ENCODE measurements at places on chromosomes 5 and 9. TPM values are rescaled to one million over a fixed set of nuclear protein-coding genes. Genes with fewer than 3 reads are reported as not detected.
A peak's percentile ranks its signal among the peaks of the same experiment; 100 is the strongest.

DNA sequence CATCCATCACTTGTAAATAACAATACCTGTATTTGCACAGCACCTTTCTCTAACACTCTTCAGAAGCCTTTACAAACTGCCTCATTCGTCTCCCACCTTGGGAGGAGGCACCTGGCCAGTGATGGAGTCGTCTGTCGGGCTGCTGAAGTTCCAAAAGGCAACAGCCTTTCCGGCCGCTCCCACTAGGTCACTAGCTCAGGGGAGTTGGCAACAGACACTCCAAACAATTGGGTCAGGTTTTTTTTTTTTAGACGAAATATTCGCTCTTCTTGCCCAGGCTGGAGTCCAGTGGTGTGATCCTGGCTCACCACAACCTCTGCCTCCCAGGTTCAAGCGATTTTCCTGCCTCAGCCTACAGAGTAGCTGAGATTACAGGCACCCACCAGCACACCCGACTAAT lies 4.0 kb downstream of the DAP start:
- DNase-seq = no peak

- DNase-seq = no peak
Measured at GRCh38 chr5:5650242-5650641, 227.8 kb downstream of the ICE1 start.

DNA sequence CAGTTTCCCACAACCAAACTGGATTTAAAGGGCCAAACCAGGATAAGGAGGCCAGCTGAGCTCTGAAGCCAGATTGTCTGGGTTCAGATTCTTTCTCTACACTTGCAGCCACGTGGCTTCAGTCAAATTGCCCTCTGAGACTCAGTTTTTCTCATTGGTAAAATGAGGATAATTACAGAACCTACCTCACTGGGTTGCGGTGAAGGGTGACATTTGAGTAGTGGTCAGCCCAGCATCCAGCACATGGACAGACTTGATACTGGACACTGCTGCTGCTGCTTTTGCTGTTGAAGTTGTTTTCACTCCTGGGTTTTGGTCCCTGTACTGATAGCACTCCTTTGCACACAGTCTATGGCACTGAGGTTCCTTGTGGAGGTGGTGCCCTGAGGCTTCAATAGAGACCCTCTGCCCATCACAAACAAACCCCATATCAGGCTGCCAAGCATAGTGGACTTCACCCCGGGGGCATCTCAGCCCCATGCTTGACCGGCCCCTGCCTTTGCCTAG lies 25.7 kb upstream of the CDKN2AIPNL start:
- DNase-seq = no peak

DNA sequence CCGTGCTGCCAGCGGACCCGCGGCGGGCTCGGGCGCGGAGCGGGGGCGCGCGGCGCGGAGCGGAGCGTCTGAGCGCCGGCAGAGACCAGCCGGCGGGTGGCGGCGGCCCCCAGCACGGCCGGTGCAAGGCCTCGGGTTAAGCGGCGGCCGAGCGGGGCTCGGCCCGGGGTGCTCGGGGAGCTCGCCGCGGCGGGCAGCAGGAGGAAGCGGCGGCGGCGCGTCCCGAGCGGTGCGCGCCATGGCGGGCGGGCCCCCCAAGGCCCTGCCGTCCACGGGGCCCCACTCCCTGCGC lies 150 bp downstream of the SNX30 start:
- DNase-seq = no peak

DNA sequence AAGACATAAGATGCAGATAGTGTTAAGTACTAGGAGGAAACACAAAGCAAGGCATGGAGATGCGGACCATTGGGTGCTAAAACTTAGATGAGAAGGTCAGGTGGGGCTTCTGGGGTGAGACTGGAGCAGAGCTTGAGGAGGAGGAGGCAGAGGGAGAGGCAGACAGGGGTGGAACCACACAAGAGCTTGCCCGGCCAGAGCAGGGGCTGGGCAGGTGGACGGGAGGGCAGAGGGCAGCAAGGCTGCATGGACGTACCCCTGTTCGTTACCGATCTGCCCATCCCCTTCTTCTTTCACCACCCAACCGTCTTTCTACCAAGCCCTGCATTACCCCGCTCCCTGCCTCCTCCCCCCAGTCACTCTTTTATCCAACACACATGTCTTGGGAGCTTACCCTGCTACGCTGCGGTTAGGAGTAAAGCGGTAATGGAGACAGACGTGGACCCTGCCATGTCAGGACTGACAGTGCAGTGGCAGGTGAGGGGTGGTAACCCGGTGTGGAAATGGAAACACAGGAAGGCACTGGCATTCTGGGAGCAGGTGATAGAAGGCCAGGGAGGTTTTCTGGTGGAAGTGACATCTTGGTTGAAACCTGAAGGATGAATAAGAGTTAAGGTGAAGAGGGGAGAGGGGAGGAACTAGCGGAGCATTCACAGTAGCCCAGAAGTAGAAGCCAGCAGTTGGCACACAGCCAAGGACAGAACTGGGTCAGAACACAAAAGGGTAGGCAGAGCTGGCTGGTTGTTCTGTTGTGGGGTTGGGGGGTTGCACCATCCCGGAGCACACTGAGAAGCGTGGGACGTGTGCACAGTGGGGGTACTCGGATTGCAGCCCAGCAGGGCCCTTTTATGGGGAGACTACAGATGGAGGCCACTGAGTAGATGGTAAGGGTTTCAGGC lies 167.2 kb downstream of the CACNA1B start:
- no peak for DNase-seq

DNA sequence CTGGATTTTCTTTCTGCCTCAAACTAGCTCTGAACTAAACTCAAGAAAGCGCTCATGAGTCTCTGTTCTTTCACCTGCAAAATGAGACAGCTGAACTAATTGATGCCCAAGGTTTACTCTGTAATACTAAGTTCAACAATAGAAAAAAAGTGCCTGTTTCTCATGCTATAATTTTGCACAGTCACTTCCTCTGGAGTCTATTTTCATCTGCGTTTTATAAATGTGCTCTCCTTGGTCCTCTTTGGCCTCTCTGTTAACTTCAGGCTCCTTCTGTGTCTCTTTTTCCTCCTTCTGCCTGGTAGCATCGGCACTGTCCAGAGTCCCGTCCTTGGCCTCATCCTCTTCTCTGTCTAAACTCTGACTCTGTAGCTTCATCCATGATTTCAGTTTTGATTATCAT lies 311.9 kb upstream of the TLE4 start:
- DNase-seq = no peak

GRCh38 chr5:127840198-127840524 lies 137.0 kb downstream of the CCDC192 start:
- DNase-seq = no peak

DNA sequence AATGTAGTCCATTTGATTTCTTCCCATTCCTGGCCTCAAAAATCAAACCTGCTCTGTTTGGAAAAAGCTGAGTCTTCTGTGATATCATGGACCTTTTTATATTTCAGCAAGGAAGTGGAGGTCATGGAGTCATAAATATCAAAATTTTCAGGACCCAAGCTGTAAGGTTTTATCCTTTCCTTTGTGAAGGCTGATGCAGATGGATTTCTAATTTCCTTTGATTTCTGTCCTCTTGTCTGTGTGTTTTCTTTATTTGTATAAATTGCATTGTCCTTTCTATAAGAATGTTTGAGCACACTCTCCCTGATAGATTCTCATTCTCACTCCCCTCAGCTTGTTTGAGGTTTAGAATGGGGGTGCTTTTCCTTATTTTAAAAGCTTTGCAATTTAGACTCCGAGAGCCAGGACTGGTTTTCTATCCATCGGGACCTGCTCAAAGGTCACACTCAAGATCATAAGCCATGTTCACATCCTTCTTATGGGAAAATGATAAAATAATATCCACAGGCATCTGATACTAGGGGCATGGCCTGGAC lies 127.4 kb upstream of the TMEM161B start:
- DNase-seq = no peak

GRCh38 chr9:89536145-89536574 lies 38.2 kb upstream of the SEMA4D start:
- no peak for DNase-seq

DNA sequence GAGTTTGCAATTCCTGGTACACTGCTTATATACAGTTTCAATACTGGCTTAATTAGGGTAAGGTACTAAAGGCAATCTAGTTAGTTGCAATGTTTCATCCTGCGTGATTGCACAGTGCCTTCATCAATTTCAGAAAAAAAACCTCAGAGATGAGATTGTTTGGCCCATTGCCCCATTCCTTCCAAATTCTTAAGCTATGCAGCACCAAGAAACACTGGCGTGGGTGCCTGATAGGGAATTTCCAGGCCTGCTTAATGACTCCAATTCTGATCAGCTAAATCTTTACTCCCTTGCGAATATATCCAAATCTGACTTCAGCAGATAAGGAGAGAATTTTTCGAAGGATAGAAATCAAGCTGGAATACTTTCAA lies 35.9 kb upstream of the GAS1 start:
- DNase-seq = no peak

GRCh38 chr5:163619951-163620350 lies 114.5 kb downstream of the MAT2B start:
- no peak for DNase-seq

DNA sequence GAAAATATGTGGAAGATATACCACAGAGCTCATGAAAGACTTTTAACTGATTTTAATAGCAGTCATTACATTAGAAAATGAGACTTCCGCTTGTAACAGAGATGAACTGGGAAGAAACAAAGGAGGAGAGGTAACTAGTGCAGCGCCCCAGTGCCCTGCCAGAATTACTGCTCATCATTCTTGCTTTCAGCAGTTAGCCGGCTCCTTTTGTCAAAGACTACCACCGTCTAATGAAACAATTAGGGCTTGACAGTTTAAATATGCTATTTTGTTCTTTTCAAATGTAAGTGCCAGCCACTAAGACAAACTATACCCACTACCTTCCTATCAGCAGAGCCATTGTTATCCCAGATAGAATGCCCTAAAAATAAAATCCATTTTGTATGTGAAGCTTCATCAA lies 328.4 kb downstream of the EFNA5 start:
- no peak for DNase-seq

DNA sequence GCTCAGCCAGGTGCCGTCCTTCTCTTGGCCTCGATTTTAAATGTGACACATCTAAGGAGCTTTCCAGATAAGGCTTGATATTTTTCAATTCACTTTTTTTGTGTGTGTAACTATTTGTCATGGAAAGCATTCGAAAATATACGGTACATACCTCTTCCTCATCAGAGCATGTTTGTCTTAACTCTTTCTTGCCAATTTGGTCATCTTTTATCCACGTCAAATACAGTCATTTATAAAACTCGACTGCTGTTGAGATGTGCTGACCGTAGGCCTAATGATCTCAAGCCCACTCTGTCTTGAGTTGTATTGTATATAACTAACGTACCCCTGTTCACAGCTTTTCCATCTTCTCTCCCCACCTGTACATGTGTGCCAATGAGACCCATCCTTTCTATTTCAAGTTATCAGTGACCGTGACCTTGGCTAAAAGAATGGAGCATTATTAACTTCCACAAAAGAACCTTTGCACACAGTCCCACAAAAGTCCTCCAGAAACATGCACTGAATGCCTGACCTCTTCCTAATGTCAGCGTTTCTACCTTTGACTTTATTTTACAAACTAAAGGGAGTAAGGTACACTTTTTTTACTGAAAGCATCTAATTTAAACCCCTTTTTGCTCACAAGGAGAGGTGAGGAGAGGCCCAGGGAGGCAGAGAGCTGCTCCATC lies 61.6 kb downstream of the IPPK start:
- DNase-seq = no peak

DNA sequence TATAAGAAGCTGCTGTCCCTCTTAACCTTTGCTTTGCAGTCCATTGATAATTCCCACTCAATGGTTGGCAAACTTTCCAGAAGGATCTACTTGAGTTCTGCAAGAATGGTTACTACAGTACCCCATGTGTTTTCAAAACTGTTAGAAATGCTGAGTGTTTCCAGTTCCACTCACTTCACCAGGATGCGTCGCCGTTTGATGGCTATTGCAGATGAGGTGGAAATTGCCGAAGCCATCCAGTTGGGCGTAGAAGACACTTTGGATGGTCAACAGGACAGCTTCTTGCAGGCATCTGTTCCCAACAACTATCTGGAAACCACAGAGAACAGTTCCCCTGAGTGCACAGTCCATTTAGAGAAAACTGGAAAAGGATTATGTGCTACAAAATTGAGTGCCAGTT lies 27.8 kb upstream of the SETD9 start:
- no peak for DNase-seq

DNA sequence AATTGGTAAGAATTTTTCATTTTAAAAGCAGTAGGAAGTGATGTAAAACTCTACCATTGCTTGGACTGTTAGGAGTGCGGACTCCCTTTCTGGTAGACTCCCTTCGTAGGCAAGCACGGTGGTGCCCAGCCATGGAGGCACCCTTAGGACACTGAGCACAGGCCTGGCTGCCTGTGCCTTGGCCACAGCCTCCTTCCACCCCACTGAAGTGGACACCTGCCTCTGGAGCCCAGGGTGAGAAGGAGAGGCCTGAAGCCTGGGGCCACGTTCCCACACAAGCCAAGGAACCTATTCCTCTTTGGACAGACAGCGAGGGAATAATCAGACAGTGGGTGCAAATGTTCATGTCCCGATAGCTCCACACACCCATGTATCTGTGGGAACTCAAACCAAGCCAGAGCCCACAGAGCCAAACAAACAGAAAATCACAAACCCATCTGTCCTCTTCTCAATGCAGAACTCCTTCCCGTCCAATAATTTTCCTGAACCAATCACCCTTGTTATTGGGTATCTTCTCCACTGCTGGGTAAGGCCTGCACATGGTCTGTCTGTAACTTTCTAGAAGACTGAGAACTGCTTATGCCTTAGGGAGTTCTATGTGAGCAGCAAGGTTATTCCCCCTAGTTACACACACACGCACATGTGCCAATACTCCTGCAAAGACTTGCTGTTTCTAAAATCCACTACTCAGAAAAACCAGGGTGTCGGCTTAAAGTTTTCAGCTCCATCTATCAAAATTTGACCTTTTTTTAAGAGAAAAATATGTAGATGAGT lies 45.2 kb downstream of the UBE2QL1 start:
- DNase-seq = no peak

- no peak for DNase-seq
Measured at GRCh38 chr9:136403915-136404800, 4.2 kb upstream of the SNAPC4 start.

- DNase-seq = peak; percentile 33
Measured at GRCh38 chr9:79570448-79571308, 1.1 kb upstream of the TLE4 start.

FOXD4L5 gene
- 0.29 TPM for total RNA-seq

PCDHB14 gene
- 7.9 TPM for total RNA-seq

MROH2B gene
- total RNA-seq = not detected

ANKRD33B gene
- 2.1 TPM for total RNA-seq

SEMA4D gene
- total RNA-seq = 65.3 TPM

PTAR1 gene
- total RNA-seq = 66.0 TPM

TXNDC8 gene
- not detected for total RNA-seq

IFNB1 gene
- not detected for total RNA-seq

STING1 gene
- total RNA-seq = not detected

RECK gene
- 7.1 TPM for total RNA-seq

AFAP1L1 gene
- total RNA-seq = 0.69 TPM

KCNV2 gene
- total RNA-seq = not detected

All from progenitor cell of endocrine pancreas (in vitro differentiated cells).